Activated naive CD4-positive, alpha-beta T cell treated with anti-CD3 and anti-CD28 coated beads, Interleukin-2, amount 50 U/mL, for 16 hours (primary cell): ENCODE measurements at places on chromosomes 1 and 21.
A peak's percentile ranks its signal among the peaks of the same experiment; 100 is the strongest.

DNA sequence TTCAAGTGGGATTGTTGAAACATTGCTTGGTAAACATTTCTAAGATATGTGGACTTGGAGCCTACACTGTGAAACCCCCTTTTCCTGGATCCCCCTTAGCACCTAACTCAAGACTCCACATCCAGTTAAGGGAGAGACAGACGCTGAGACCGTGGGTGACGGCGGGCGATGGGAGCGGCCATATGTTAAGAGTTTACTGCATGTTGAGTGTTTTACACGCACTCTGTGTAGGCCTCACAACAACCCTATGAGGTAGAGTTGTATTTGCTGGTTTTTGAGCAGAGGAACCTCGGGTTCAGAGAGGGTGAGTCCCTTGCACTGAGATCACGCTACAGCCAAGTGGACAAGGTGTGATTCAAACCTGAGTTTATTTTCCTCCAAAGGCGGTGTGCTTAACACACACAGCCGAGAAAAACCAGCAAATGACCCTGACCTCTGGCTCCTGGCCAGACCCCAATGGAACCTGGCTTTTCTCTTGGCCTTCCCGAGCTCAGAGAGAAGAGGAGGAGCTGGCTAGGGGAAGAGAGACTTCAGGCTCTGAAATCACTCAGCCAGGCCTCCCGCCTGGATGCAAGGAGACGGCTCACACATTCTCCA, 46.9 kb upstream of the GOLT1A start:
- no peak for DNase-seq

- no peak for DNase-seq
Measured at GRCh38 chr1:170402476-170403311, 129.3 kb upstream of the GORAB start.

DNA sequence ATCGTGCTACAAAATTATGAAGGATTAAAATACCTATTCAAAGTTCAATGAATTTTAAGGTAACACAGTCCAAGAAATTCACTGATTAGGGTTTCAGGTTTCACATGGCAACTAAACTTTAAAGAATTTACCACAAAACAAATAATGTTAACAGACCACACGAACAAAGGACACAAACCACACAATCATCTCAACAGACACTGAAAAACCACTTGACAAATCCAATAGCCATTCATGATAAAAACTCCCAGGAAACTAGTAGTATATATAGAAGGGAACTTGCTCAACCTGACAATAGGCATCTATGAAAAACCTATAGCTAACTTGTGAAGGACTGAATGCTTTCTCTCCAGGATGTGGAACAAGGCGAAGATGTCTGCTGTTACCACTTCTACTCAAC, 21.1 kb upstream of the SH2D5 start:
- DNase-seq: no peak

- peak; percentile 20 for DNase-seq
Measured at GRCh38 chr1:24643363-24644099, 429 bp downstream of the SRRM1 start.

GRCh38 chr1:56266359-56266758, 313.0 kb downstream of the PLPP3 start:
- DNase-seq: no peak

DNA sequence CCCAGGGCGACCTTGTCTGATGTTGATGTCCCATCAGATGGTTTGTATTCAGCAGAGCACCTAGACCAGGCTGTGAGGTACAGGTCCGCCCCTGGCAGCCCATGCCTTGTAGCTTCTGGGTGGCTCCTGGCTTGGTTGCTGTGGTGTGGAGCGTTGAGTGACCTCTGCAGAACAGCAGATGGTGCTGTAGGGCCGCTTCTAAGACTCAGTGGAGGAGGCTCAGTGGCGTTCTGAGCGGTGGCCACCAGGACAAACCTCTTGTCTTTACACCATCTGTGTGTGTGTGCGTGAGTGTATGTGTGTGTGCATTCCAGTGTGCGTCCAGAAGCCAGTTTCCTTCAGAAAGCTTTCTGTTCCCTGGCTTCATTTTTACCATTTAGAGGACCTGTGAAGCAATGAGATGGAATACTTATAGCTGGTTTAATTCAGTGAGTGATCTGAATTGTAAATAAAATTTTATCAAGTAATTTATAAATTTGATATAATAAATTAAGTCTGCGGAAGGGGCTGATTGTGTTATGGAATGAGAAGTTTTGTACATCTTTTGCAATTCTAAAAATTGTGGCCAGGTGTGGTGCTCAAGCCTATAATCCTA, 66.1 kb downstream of the ADARB1 start:
- DNase-seq: peak; percentile 46

- no peak for DNase-seq
Measured at GRCh38 chr1:200096774-200097173, 69.3 kb downstream of the NR5A2 start.

DNA sequence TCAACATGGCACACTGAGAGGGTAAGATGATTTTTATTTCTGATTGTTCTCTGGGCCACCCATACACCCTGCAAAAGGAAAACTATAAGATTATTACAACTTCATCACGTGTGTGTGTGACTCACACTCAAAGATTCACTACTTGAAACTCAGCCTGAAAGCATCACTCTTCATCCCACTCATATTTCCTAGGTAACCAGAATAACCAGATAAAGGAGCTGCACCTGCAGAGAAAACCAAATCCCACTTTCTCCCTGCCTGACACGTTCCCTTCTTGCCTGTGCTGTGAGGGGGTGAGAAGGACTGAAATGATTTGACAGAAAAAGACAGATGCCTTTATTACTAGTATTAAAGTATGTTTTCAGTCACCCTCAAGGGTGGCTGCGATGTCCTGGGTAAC, 131.6 kb downstream of the TGFBR3 start:
- DNase-seq: peak; percentile 56
